Activated CD4-positive, alpha-beta memory T cell treated with anti-CD3 and anti-CD28 coated beads, Interleukin-2, amount 10 ng/mL, durations not matched to agents 7 days and 5 days (primary cell): ENCODE measurements at places on chromosomes 2 and 18. TPM values are rescaled to one million over a fixed set of nuclear protein-coding genes. Genes with fewer than 3 reads are reported as not detected.

The MAP3K19 gene
- total RNA-seq = not detected

The CCDC85A gene
- total RNA-seq = not detected

The GALNT13 gene
- not detected for total RNA-seq

DNA sequence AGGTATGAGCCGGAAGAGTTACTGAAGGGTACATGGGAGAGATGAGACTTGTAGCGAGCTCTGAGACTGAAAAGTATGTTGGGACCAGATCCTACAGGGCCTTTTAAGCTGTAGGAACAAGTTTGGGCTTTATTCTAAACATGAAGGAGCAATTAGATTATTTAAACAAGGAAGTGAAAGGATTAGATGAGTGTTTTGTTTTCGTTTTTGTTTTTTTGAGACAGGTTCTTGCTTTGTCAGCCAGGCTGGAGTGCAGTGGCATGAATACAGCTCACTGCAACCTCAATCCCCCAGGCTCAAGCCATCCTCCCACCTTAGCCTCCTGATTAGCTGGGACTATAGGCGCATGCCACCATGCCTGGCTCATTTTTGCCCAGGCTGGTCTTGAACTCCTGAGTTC lies 110.7 kb downstream of the C1D start:
- H3K27ac ChIP-seq = no peak overlapping the region
- peaks cover 5% of the 10 kb centered on the region for H3K27me3 ChIP-seq
- H3K4me3 ChIP-seq = no peak overlapping the region
- no peak for DNase-seq
- H3K36me3 ChIP-seq = no peaks in the 10 kb centered on the region

DNA sequence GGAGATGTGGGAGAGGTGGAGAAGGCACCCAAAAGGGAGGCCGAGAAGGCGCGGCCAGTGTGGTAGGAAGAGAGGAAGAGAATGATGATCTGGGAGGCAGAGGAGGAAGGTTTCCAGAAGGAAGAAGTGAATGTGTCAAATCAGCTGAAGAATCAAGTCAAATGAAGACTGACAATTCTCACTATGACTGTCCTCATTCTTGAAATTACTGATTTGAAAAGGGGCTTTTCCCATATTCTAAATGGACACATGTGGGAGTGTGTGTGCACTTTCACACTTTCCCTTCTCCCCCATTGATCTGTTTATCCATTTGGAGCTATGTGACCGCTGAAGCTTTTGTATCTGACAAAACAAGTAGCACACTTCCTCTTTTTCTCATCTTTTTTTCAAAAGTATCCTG lies 6.1 kb downstream of the AFF3 start:
- no peaks in the 10 kb centered on the region for H3K36me3 ChIP-seq
- no peak for DNase-seq
- H3K27ac ChIP-seq = no peak overlapping the region
- H3K4me1 ChIP-seq = no peaks in the 10 kb centered on the region
